Breast epithelium (tissue), 4 donors: ENCODE measurements at places on chromosomes 12 and 14. TPM values are rescaled to one million over a fixed set of nuclear protein-coding genes. Genes with fewer than 3 reads are reported as not detected.

ADCY6 gene
- total RNA-seq = 61.4 TPM

DNA sequence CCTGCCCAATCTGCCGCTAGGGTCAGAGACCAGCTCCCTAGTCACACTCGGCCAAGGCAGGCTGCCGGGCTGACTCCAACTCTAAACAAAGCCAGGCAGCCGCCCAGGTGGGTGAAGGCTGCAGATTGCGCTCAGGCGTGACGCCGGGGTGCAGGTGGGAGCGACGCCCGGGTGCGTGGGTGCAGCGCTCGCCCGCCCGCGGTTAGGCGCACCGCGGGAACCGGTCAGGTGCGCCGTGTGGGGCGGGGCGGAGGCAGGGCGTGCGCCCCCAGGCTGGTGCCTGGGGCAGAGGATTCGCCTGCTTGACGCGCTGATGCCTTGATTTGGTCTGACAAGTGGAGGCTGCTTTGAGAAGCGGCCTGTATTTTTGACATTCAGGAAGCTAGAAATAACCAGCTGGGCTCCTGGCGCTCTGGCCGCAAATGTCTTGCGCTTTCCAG is 126.7 kb upstream of the HIF1A start:
- DNase-seq = no peak

- DNase-seq = peak; percentile 32
Observed at GRCh38 chr12:31590642-31591379, at the start of gene DENND5B. Gene DENND5B, minus strand, starts transcription at chr12:31591136. Its CDS starts 304 bp downstream, at chr12:31590832.

GZMB gene
- not detected for total RNA-seq

OLR1 gene
- total RNA-seq = 17.1 TPM
